ENCODE measurements at places on chromosomes 6 and 20.
A peak's percentile ranks its signal among the peaks of the same experiment; 100 is the strongest.

DNA sequence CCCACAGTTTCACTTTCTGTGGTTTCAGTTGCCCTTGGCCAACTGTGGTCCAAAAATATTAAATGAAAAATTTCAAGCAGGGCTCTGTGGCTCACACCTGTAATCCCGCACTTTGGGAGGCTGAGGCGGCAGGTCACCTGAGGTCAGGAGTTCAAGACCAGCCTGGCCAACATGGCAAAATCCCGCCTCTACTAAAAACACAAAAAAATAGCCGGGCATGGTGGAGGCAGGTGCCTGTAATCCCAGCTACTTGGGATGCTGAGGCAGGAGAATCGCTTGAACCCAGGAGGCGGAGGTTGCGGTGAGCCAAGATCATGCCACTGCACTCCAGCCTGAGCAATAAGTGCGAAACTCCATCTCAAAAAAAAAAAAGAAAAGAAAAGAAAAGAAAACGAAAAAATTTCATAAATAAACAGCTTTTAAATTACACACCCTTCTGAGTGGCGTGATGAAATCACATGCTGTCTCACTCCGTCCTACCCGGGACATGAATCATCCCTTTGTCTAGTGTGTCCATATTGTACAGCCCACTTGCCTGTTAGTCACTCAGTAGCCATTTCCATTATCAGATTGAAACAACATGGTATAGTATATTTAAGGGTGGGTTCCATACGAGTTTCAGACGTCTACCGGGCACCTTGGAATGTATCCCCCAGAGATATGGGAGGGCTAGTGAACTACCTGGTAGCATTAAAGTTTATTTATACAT is 11.7 kb downstream of the PTPRK start:
- no peak for DNase-seq

DNA sequence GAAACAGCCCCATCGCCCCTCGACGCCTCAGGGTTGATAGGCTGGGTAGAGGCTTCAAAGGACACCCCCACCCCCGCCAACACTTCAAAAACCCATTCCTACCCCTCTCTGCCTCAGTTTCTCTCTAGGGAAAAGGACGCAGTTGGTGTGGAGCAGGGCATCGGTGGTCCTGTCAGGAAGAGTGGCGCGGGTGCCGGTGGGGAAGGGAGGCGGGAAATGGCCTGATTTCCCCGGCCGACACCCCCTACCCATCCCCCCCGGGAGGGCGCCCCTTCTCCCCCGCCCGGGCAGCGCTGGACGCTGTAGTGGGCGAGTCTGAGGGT is 367 bp downstream of the NRSN2 start:
- DNase-seq, result no peak

DNA sequence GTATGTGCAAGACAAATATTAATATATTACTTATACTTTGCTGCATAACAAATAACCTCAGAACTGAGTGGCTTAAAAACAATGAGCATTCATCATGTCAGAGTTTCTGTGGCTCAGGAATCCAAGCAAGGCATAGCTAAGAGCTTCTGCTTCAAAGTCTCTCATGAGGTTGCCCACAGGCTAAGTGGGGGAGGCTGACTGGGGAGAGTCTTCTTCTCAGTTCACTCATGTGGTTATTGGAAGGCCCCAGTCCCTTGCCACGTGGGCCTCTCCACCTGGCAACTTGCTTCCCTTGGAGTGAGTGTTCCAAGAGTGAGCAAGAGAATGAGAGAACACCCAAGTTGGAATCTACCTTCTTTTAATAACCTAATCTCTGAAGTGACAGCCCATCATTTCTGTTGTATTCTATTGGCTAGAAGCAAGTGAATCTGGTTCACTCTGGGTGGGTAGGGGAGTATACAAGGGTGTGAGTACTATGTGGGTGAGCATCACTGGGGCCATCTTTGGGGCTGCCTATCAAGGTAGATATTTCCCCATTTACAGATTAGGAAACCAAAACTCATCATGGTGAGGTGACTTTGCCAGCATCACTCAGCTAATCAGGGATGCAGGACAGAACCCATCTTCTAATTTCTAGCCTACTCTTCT is 36.0 kb downstream of the DNAH8 start:
- DNase-seq, result no peak

GRCh38 chr20:13125486-13125885 is 95.6 kb upstream of the ISM1 start:
- no peak for DNase-seq

DNA sequence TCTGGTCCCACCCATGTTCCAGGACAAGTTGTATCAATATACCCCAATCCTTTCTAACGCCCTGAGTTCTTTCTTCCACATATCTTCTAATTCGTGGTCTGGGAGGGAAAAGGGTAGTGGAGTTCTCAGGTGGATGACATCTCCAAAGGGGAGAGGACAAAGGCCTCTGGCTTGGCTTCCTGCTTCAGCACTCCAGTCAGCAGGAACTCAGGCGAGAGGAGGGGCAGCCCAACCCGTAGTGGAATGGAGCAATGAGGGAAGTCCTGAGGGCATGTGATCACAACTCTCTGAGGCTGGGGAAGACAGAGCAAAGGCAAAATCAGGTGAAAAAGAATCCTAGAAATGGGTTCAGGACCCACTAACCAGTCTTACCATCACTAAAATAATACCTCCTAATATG is 9.6 kb upstream of the NRM start:
- DNase-seq, result no peak

GRCh38 chr6:156657296-156657695 is 119.9 kb upstream of the ARID1B start:
- no peak for DNase-seq

GRCh38 chr20:64261138-64261537 is 5.6 kb downstream of the PCMTD2 start:
- DNase-seq, result no peak

- DNase-seq, result no peak
Observed at GRCh38 chr6:47380251-47380650, 70.5 kb upstream of the TNFRSF21 start.

- DNase-seq, result no peak
Observed at GRCh38 chr6:47234266-47234933, 75.3 kb downstream of the TNFRSF21 start.

DNA sequence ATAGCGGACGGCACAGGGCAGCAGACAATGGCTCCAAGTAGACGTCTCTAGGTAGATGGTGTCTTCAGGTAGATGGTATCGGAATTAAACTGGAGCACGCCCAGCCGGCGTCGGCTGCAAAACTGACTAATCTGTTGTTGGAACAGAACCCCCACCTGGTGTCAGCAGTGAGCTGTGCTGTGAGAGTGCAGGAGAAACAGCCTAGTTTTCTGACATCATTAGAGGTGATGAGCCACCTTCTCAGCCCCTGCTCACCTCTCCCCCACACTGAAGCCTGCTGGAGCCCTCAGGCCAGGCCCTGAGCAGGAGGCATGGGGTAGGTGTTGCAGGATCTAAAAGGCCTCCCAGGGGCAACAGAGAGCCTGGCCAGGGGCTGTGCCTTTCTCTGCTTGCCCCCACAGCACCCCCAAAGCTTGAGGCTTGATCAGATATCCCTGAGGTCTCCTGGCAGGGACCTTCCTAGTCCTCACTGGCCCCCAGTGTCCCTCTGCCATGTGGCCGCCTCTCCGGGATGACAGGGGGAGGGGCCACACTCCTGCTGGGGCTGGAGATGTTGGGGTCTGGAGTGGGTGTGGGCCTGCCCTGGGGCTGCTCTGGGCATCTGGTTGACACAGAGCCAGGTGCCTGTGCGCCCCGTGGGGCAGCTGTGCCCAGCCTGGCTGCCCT is 6.9 kb upstream of the HELZ2 start:
- peak; percentile 76 for DNase-seq

DNA sequence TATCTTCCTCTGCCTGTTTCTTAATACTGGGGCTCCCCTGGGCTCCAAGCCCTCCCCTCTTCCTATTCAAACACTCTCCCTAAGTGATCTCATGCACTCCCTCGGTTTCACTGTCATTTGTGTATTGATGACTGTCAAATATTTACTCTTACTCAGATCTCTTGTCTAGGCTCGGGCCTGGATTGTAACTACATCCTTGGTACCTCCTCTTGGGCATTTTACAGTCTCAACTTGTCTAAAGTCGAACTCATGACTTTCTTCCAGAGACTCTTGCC is 189.4 kb upstream of the PRDM1 start:
- no peak for DNase-seq

DNA sequence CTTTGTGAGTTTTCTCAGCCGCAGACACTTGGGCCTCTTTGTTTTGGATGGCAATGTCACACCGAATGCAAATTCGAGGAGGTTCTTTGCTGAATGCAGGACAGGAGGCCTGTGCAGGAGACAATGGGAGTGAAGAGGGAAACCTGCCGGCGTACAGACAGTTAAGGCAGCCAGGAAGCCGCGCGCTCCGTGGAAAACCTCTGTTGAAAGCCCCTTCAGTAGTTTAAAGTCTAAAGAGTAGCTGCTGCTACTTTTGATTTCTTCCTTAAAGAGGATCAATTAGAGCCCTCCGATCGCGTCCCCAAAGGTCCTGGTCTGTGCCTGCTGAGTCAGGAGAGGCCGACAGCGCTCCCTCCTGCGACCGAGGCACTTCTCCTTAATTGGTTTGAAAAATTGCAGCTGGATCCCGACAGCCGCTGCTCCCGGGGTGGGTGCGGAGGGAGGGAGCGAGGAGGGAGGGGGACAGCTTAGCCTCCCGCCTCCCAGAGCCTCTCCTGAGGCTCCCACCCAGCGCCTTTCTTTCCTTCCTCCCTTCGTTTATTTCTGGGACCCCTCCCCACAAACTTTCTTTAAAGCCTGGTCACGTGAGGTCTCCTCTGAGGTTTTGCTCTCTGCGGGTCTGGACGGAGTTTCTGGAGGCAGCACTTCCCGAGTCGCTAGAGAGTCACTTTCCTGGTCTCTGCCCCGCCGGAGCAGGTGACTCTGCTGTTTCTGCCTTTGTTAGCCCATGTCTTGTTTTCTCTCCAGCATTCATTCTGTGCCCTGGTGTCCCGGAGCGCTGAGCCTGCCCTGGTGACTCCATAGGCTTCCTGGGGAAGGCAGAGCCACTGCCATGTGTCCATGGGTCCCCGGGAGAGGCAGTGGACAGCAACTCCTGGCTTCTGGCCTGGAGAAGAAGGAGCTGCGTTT is 22.3 kb upstream of the RPP40 start:
- no peak for DNase-seq

DNA sequence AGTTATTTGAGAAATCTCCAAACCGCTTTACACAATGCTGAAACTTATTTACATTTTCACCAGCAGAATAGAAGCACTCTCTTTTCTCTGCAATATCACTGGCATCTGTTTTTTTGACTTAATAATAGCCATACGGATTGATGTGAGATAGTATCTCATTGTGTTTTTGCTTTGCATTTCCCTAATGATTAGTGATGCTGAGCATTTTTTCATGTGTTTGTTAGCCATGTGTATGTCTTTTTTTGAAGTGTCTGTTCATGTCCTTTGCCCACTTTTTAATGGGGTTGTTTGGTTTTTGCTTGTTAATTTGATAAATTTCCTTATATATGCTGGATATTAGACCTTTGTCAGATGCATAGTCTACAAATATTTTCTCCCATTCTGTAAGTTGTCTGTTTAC is 73.6 kb downstream of the FBXO5 start:
- no peak for DNase-seq

- no peak for DNase-seq
Observed at GRCh38 chr20:859751-860231, 26.3 kb downstream of the FAM110A start.

DNA sequence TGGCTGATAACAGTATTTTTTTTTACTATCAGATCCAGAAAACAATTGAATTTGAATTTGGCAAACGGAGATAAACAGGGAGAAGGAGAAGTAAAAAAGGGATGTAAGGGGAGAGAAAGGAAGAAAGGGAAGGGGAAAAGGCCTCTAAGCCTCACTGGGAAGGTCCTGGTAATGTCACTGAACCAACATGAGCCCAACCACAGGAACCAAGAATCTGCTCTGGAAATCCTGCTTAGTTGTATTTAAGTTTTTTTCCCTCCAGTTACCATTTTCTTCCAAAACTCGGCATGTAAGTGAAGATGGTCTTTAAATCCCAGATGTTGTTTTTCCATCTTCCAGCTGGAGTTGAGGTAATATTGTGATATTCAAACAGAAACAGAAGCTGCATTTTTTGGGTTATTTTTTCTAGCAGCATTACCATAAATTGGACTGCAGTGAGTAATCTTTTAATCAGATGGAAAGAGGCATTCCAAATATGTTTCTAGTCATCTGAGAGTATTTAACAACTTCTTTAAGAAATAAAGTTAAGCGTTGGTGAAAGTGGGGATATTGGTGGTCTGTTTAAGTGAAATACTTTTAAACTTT is 91.1 kb downstream of the TXNDC5 start:
- no peak for DNase-seq

DNA sequence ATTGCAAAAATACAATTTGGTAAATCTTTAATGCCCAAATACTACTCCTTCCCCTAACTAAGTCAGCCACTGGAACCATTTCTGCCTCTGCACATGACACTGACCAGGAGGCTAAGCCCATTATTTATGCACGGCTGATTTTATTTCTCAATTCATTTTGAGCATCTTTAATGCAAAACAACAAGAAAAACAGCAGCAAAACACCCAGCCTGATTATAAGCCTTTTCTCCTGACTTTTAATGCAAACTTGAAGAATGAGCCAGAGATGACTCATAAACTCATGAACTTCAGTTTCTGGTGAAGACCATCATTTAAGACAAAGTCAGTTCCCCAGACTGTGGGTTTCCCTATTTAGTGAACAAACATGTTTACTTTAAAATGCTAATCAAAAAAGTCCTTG is 51.6 kb downstream of the CYP24A1 start:
- no peak for DNase-seq

GRCh38 chr6:41546475-41546865 is 289 bp downstream of the FOXP4 start:
- DNase-seq, result peak; percentile 27

GRCh38 chr6:108133594-108134179 is 32.1 kb upstream of the NR2E1 start:
- no peak for DNase-seq

DNA sequence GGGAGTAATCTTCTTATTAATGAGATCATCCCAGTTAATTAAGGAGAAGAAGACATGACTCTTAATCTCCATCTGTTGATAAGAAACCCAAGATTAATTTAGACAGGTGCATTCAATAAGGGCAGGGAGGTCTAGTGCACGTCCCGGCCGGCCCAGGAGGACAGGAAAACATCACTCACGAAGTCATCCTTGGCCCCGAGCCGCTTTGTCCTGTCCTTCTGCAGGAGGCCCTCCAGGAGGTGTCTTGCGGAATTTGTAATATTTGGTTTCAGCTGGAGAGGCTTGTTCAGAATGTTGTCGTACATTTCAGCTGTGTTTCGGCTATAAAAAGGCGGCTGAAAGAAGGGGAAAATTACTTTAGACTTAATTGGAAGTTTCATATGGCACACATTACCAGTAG is 118.4 kb upstream of the SLC2A12 start:
- no peak for DNase-seq

- no peak for DNase-seq
Observed at GRCh38 chr6:149451376-149452036, 33.3 kb downstream of the ZC3H12D start.

DNA sequence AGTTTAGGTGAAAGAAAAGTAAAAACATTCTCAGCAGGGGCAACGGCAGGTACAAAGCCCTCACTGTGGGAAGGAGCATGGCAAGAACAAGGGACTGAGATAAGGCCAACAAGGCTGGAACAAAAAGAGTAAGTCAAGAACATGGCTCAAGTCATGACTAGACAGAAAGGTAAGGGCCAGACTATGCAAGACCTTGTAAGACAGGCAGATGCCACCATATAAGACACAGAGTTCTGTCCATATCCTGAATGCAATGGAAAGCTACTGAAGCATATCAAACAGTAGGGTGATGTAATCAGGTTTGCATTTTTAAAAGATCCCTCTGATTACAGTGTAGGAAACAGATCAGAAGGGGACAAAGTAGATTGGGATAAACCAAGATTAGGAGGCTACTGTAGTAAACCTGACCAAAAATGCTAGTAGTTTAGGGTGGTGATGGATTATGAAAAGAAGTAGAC is 5.5 kb downstream of the REV3L start:
- no peak for DNase-seq

GRCh38 chr6:148791372-148791771 is 44.5 kb downstream of the UST start:
- DNase-seq, result no peak
